ENCODE measurements at places on chromosomes 1 and 21. TPM values are rescaled to one million over a fixed set of nuclear protein-coding genes. Genes with fewer than 3 reads are reported as not detected.

Gene PPP1R15B
- total RNA-seq: 19.4 TPM

Gene FCRL2
- not detected for total RNA-seq

Gene ENAH
- 338 TPM for total RNA-seq

Gene EVA1C
- total RNA-seq: 24.5 TPM

Gene OR2M3
- not detected for total RNA-seq

Gene INAVA
- total RNA-seq: not detected

Gene CENPL
- 15.4 TPM for total RNA-seq

Gene GBP7
- total RNA-seq: not detected

Gene TSPAN1
- total RNA-seq: 1.6 TPM

Gene ILDR2
- under 0.01 TPM for total RNA-seq

Gene TNFRSF25
- total RNA-seq: 5.4 TPM

Gene SHISAL2A
- total RNA-seq: not detected

Gene RGS13
- not detected for total RNA-seq

Gene S100B
- total RNA-seq: 0.12 TPM

Gene LRRC53
- total RNA-seq: not detected

Gene GBP3
- 9.0 TPM for total RNA-seq

Gene MYOC
- total RNA-seq: 0.13 TPM

Gene LCE1D
- not detected for total RNA-seq

Gene OR6K3
- total RNA-seq: not detected

Gene NBPF4
- total RNA-seq: not detected

Gene PDE4DIP
- total RNA-seq: 69.1 TPM

Gene KLHDC8A
- total RNA-seq: not detected

Gene SLC9C2
- total RNA-seq: not detected

Gene MYBPH
- total RNA-seq: 0.06 TPM

Gene IGSF9
- total RNA-seq: not detected

Gene CSF3R
- not detected for total RNA-seq

Gene SH3BGR
- 5.7 TPM for total RNA-seq

Gene SLC45A1
- 2.2 TPM for total RNA-seq

Gene LPGAT1
- total RNA-seq: 43.0 TPM

Gene ASTN1
- under 0.01 TPM for total RNA-seq

Gene OR2L2
- total RNA-seq: under 0.01 TPM

Gene TRIM46
- 4.2 TPM for total RNA-seq

Gene TNFSF18
- 0.06 TPM for total RNA-seq

Gene PIGR
- not detected for total RNA-seq

Gene FMO2
- 0.62 TPM for total RNA-seq

Gene SHC1
- total RNA-seq: 248 TPM

Gene TBX15
- total RNA-seq: 0.25 TPM

Gene KRTAP7-1
- not detected for total RNA-seq
